Stimulated activated naive CD4-positive, alpha-beta T cell treated with Interleukin-2 at 50 U/mL for 16 hours (primary cell): ENCODE measurements at places on chromosomes 4 and X.
A peak's percentile ranks its signal among the peaks of the same experiment; 100 is the strongest.

DNA sequence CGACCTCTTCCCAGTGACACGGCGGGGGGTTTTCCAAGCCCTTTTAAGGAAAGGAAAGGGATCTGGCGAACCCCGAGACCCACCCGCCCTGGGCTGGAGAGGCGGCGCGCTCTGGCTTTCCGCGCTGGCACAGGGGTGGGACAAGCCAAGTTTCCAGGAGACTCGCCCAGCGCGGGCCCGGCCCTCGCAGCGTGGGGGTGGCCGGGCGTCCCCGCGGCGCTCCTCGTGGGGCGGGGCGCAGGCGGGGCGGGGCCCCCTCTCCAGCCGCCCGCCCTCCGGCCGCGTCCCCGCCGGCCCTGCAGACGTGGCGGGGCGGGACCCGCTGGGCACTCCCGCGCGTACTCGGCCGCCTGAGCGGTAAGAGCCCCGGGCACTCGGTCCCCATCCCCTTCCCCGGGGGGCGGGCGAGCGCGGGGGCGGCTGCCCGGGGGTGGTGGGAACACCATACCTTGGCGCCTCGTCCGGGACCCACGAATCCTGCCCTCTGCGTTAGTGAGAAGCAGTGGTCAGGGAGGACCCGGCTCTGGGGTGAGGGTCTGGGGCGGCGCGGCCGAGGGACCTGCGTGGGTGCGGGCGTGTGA lies at the start of gene FAM114A1:
Gene FAM114A1, plus strand, starts transcription at position 329 of the 581 bp plus-strand sequence. CDS start 10,273 bp downstream, outside the sequence.
- DNase-seq, result no peak

- peak; percentile 0 for DNase-seq
Measured at GRCh38 chr4:20773144-20773997, 73.1 kb downstream of the PACRGL start.

DNA sequence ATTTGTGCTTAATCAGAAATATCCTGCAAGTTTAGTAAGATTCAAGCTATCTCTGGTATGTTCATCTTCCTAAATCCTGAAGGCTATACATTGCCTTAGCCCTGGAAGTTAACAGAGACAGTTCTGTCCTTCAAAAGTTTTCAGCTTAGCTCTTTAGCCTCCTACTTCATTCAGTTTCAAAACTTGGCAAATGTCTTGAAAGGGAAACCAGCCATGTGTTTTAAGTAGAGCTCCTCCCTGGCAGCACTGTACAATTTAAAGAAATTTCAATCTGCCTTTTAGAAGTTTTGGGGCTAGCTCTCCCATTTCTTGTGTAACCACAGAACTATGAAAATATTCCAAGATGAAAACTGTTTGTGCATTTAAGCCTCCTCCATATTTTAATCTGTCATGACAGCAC lies 47.0 kb downstream of the FANCB start:
- no peak for DNase-seq

- no peak for DNase-seq
Measured at GRCh38 chr4:136302566-136302965, 1229.7 kb downstream of the PCDH18 start.

DNA sequence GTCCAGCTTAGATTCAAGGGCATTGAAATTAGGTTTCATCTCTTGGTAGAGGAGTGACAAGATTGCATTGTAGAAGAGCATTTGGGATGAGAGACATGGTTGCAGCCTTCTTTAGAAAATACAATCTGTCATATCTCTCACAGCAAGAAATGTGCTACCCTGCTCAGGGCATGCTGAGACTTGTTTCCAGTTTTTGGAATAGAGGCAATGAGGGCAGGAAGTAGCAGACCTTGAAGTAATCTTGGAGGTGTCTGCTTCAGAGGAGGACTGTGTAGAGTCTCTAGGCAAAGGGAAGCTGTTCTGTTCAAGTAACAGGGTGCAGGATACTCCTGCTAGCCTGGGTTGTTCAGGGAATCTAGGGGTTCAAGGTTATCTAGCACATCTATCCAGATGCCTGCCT lies 116.1 kb upstream of the ZNF827 start:
- DNase-seq, result no peak

- no peak for DNase-seq
Measured at GRCh38 chrX:67574696-67575095, 30.9 kb downstream of the AR start.

DNA sequence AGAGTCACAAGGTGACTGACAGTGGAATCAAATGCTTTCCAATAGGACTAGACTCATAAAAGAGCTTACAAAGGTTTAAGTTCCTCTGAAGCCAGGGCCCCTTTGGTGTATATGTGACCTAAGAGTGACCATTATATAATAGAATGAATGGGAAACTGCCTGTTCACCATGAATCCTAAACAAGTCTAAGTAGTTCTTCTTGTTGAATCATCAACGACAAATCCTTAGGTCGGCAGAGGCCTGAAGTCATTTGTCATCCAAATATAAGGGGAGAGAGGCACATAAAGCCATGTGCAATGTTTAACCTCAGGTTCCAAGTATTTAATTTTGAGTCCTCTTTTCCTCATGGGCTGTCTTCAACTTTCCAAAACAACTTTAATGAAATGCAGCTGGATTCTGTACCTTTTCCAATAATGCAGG lies 122.4 kb downstream of the RASL11B start:
- no peak for DNase-seq

GRCh38 chr4:88191404-88191803 lies 33.0 kb upstream of the ABCG2 start:
- DNase-seq, result no peak

DNA sequence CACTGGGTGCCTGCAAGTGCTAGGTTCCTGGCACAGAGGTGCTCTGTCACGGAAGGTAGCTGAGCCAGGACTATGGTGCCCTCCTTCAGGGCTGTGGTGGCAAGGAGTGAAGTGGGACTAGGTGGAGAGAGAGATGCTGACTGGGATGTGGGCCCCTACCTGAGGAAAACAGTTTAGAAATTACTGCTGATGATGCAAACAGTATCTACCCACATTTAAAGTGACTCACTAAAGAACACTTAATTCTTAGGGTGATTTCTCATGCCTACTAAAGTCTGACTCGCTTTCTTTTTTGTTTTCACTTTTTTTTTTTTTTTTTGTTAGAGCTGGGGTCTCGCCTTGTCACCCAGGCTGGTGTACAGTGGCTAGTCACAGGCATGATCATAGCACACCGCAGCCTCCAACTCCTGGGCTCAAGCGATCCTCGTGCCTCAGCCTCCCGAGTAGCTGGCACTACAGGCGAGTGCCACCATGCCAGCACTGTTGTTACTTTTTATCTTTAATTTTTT lies 3.1 kb downstream of the ZNF185 start:
- DNase-seq, result no peak
